ENCODE measurements at places on chromosomes 6 and 20. TPM values are rescaled to one million over a fixed set of nuclear protein-coding genes. Genes with fewer than 3 reads are reported as not detected.

GRCh38 chr6:71656121-71656520, 230.2 kb upstream of the RIMS1 start:
- no peak for DNase-seq

DNAH8 gene
- under 0.01 TPM for total RNA-seq

DNA sequence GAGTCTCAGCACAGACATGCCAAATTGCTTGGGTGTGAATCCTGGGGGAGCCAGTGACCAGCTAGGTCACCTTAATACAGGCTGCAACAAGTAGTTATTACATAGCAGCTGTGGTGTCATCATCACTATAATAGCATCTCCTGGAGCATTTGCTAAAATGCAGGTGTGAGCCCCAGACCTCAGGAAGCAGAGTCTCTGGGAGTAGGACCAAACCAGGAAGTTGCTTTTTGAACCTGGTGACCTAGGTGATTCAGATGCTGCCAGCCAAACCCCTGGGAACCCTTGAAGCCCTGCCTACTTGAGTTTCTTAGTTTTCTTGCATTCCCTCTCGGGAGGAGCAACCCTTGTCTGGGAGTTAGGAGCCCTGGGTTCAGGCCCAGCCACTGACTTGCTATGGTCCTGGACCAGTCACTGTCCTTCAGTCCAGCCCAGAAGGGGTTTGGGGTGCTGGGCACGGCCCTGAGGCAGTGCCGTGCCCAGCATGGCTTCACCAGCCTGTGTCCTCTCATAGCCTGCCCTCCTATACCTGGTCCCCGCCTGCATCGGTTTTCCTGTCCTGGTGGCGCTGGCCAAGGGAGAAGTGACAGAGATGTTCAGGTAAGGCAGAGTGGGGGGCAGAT, 39.3 kb upstream of the ID1 start:
- DNase-seq: no peak

TMC2 gene
- total RNA-seq: not detected

GRCh38 chr20:41054070-41054846, 25.6 kb downstream of the TOP1 start:
- no peak for DNase-seq
